ENCODE measurements at places on chromosomes 13 and 19.

- DNase-seq: no peak
These were observed 8.8 kb downstream of the TPT1 start for GRCh38 chr13:45332036-45332830.

DNA sequence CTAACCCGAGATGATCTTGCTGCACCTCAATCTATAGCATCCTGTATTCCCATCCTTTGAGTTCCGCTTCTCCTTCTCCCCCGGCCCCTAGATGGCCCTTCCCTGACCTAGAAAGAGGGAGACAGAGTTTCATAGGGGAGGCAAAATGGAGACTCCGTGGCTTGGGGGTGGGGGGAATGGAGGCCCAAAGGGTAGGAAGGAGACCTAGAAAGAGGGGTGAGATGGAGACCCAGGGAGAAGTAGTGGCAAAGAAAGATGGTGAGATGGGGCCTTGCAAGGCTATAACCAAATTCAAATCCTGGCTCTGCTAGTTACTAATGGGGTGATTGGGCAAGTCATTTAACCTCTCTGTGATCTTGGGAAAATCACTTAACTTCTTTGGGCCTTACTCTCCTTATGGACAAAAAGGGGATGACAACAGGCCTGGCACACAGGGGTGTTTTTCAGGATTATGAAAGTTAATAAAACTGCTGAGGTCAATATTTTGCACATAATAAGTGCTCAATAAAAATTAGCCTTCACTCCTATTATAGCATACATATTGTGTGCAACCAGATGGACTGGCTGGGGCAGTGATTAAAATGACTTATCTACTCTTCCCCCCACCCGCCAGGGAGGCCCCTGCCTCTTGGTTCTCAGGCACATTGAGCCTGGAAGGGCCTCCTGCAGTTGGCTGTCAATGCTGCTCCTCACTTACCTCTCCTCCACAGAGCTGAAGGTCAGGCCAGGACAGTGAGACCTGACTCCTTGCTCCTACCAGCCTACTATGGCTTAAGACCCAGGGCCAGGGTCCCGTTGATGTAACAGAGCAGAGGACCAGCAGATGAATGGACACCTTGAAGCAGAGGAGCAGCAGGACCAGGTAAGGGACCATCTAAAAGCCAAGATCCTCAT is 633 bp downstream of the SPHK2 start:
- DNase-seq: no peak

DNA sequence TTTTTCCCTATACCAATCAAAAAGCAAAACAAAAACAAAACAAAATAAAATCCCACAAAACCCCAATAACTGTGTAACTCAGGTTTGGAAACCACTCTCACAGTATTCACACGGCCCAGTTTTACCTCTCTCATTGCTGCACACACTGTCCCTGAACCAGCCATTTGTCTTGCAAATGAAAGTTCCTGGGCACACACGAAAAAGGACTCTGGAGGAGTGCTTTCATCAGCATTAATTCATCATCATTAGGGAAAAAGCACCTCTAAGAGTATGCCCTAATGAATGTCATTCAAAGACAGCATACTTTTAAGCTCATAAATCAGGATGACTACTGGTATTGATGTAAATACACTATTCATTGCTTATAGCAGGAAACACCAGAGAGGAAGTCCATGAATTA is 306.3 kb downstream of the DNAJC15 start:
- DNase-seq: no peak

- DNase-seq: no peak
These were observed 427.9 kb downstream of the ZNF536 start for GRCh38 chr19:30799865-30800755.

DNA sequence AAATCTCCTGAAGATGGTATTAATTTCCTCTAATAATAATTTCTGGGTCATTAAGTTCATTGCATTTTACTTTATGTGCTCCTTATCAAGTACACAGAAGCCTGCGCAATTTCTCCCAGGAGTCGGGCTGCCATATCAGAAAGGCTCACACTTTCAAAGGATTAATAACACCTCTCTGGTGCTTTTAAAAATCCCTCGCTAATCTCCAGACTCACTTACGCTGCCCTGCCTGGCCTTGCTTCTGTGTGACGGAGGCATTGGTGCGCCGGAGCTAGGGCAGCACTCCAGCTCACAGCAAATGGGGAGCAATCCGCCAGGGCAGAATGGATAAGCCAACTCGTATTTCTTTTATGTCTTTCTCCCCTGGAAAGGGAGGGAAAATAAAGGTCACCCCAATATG is 300.8 kb downstream of the EFNB2 start:
- DNase-seq: no peak

- DNase-seq: no peak
These were observed 153.9 kb downstream of the TEX29 start for GRCh38 chr13:111474136-111475002.

GRCh38 chr19:3375221-3376090 is 9.1 kb downstream of the NFIC start:
- no peak for DNase-seq

GRCh38 chr19:39240421-39240820 is 4.4 kb downstream of the IFNL3 start:
- DNase-seq: no peak

DNA sequence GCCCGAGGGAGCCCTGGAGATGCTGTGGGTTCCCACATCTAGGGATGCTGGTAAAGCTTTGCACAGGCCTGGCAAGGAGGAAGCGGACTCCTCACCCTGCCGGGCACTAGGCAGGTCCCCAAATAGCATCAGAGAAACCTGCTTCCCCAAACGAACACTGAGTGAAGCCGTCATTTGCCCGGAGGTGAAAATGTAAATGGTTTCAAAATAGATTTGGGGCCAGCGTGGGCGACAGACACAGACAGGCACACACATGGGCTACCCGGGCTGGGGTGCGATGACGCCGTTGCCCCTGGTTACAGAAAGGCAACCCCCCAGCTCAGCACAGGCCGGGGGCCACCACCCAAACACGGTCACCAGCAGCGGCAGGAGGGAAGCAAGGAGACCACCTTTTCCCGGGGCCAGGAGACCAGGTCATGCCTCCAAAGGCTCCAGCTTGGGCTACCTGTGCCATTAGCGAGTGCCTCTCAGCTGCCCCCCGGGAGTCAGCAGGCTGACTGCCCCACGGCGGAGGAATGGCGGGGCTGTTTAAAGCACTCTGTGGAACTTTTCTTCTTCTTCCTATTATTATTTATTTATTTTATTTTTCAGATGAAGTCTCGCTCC is 47.5 kb upstream of the NDUFS7 start:
- no peak for DNase-seq

DNA sequence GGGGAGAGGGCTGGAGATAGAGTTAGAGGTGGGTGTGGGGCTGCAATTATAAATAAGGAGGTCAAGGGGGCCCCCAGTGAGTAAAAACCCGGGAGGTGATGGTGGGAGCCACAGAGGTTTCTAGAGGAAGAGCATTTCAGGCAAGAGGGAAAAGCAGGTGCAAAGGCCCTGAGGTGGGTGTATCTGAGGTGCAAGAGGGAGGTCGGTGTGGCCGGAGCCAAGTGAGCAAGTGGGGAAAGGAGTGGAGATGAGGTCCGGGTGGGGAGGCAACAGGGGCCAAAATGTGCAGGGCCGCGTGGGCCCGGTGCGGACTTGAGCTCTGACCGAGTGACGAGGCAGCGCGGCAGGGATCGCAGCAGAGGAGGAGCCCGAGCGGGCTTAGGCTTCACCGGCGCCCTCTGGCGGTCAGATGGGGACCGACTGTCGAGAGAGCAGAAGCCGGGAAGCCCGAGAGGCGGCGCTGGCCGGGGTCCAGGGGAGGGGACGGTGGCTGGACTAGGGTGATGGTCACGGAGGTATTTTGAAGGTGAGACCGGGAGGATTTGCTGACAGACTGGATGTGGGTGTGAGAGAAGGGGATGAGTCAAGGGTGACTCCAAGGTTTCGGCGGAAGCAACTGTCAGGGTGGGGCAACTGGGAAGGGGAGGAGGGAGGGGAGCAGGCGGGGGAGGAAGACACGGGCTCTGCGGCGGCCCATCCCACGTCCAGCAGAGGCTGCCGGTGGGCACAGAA is 17.7 kb upstream of the SPACA4 start:
- DNase-seq: peak; percentile 74

- no peak for DNase-seq
These were observed 18.7 kb downstream of the GADD45B start for GRCh38 chr19:2494447-2495129.

DNA sequence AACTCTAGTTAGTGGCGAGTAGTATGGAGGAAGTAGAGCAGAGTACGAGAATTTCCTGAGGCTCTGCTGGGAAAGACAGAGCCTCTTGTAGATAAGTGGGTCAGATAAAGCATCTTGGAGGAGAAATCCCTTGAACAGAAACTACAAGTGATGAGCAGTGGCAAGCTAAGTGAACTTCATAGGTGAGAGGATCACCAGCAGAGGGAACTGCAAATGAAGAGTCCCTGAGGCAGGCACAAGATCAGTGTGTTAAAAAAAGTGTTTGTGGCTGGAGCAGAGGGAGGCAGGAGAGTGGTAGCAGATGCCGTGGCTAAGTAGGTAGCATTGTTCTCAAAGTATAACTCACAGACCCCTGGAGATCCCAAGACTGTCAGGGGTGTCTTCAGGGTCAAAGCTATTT is 437.6 kb downstream of the HS6ST3 start:
- DNase-seq: no peak

DNA sequence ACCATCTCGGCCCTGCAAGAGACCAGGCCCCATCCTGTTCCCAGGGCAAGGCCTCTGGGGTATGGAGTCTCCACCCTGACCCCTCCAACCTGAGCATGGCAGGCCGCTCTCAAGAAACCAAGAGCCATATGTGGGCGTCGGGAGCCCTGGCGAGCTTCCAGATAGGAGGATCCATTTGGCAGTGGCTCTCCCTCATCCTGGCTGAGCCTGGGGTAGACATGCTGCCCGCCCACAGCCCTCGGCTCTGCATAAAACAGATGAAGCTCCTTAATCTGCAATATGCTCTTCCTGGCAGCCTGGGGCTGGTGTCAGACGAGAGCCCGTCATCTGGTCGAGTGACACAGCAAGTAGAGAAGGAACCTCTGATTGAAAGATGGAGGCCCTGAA is 6.1 kb downstream of the ATP13A1 start:
- DNase-seq: no peak

DNA sequence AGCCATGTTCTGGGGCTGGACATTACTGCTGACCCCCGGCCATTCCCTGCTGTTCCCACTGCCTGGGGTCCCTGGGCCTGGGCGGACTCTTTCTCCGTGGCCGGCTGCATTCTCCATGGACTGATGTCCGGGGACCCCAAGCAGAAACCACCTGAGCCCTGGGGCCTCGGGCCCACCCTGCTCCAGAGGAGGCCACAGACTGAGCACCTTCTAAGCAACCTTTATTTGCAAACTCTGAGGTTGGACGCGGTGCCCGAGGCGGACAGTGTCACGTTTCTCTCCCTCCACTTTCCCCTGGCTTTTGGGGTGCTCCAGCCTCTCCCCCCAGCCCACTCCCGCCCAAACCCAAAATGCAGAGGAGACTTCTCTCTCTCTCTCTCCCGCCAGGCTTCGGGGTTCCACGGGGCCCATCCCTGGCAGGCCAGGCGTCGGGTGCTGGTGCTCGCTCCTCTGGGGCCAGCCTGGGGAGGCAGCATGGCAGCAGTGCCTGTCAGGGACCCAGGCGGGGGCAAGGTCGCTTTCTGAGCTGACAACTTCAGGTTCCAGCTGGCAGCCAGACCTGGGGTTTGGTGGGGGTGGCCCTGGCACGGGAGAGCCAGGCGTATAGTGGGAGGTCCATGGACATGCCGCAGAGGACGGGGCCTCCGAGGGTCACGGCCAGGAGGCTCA is 2.3 kb upstream of the C19orf25 start:
- no peak for DNase-seq

DNA sequence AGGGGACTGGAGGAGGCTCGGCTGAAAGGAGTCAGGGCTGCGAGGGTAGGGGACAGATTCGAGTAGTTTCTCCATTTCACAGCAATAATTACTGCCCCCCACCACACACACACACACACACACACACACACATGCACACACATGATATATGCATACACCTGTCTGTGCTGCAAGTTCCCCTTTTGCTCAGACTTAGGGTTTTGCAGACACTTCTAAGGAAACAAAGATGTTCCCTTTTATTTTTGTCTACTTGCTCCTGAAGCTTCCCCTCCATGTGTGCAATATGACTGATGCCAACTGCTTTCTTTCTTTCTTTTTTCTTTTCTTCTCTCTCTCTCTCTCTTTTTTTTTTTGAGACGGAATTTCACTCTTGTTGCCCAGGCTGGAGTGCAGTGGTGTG is 13.4 kb downstream of the MBD3L2B start:
- no peak for DNase-seq

DNA sequence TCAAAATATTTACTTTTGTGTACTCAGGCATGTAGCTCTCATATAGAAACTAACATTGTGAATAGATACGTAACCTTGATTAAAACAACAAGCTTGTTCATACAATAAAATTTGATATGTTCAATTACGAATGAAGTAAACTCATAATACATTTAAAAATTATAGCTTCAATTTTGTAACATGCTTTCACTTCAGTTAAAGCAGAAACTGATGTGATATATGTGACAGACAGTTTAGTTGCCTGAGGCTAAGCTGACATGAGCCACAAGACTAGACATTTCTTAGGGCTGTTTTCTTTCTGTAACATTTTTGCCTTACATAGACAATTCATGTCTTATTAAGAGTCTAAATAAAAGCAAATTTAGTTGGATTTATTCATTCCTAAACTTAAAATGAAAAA is 526.0 kb downstream of the PCDH9 start:
- DNase-seq: no peak

DNA sequence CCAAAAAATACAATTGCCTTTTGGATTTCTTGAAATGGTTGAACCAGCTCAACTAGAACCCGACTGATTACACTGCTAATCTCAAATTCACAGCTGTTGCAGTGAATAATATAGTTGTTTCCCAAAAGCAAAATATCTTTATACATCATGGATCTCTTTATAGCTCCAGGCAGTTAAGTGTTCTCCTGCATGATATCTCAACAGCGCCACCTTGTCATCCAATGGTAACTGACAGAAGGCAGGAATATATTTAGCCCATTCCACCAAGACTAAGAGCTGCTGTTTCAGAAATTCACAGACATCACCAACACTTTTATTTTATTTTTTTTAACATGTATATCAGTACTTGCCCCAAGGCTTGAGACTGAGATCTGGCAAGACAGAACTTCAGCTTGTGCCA is 1141.0 kb upstream of the PRR20A start:
- DNase-seq: no peak

GRCh38 chr19:3167533-3168272 is 10.9 kb upstream of the S1PR4 start:
- no peak for DNase-seq

GRCh38 chr13:107441279-107441678 is 774.1 kb downstream of the LIG4 start:
- no peak for DNase-seq

GRCh38 chr19:11843722-11844121 is 4.8 kb upstream of the ZNF439 start:
- no peak for DNase-seq

Measured in stimulated activated CD4-positive, alpha-beta T cell treated with anti-CD3 and anti-CD28 coated beads, Interleukin-15, amount 100 ng/mL, for 1 hour (primary cell).